ENCODE measurements at places on chromosomes 6 and 20. TPM values are rescaled to one million over a fixed set of nuclear protein-coding genes. Genes with fewer than 3 reads are reported as not detected.

DNA sequence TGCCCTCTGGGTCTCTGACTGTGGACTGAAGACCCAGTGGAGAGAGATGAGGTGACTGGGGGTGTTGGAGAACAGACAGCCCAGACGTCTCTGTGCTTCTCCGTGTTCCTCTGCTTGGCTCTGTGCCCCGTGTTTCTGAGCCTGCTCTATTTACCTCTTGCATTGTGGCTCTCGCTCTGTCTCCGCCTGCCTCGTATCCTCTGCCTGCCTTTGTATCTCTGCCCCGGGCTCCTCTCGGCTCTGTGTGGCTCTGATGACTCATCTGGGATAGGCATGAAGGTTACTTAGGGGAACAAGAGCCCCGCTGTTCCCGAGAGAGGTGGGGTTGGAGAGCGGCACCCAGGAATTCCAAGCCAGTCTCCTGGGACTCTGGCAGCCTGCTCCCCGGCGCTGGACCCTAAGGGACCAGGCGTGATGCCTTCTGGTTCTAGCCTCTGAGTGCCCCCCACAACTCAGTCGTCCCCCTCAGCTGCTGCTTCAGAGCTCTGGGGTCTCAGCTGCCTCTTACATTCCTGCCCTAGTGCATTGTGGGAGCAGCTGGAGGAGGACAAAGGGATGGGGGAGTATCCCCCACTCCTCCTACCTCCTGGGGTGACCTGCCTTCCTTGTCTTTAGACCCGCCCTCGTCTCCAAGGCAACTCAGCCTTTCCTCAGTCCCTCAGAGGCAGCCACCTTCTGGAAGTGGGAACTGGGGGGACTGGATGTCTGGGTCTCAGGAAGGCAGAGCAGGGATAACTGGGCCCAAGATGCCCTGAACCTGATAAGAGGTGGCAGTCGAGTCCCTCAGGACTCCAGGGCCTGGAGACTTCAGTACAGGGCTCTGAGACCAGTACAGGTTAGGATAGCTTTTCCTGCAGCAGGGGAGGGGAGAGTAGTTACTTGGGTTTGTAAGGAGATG, 1.9 kb downstream of the DDR1 start:
- H3K4me1 ChIP-seq = peaks cover 34% of the 10 kb centered on the region
- peak overlapping the region; percentile 44 for H3K27ac ChIP-seq
- no peaks in the 10 kb centered on the region for H3K27me3 ChIP-seq
- H3K4me3 ChIP-seq = peak overlapping the region; percentile 77

DNA sequence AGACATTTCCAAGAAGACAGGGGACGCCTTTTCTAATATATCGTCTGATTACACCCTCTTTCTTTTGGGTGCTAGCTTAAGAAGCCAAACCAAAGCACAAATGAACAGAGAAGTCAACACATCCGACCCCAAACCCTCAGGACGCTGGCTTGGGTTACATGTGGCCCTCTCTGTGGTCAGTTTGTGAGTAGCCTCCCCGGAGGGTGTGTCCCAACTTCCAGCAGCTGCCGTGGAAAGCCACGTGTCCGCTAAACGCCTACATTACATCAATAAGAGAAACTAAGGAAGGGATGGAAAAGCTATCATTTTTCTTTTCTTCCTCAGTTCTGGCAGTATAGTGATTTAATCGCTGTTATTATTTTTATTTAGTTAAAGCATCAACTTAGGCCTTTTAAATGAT, 487 bp upstream of the BMP6 start:
- H3K4me3 ChIP-seq = peak overlapping the region; percentile 70
- DNase-seq = no peak
- H3K36me3 ChIP-seq = no peaks in the 10 kb centered on the region
- peaks cover 85% of the 10 kb centered on the region for H3K27me3 ChIP-seq
- peaks cover 11% of the 10 kb centered on the region for H3K4me1 ChIP-seq
- no peak overlapping the region for H3K27ac ChIP-seq

GRCh38 chr20:63313349-63314014, 20.5 kb downstream of the COL20A1 start:
- no peak for DNase-seq
- H3K36me3 ChIP-seq = no peaks in the 10 kb centered on the region
- no peaks in the 10 kb centered on the region for H3K4me1 ChIP-seq
- H3K4me3 ChIP-seq = no peak overlapping the region

DNA sequence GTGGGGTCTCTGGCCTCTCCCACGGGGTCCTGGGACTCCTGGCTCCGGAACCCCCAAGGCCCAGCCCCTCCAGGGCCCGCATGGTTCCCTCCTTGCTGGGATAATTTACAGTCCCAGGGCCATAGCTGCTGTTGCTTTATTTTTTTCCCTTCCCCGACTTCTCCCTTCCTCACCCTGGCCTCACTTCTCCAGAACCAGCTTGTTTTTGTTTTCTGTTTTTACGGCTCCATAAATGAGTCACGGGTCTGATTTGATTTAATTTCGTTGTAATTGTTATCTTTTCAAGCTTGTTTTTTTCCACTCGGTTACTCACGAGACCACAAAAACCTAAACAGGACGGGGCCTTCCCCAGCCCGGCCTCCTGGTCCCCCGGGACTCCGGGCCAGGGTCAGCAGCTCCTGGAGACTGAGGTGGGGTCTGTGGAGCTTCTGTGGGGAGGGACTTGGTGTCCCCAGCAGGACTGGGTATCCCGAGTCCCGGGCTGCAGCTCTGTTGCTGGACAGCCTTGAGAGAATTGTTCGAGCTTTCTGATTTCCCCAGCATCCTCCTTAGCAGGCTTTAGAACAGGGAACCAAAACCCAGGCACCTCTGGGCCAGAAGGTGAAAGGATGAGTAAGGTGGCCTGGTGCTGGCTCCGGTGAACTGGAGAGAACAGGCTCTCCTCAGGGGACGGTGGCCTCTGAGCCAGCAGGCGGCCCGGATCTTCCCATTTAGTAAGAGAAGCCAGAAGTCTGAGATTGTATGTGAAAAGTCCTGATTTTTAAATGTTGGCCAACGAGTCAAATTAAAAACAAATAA, 94.9 kb downstream of the CEBPB start:
- peaks cover 4% of the 10 kb centered on the region for H3K27me3 ChIP-seq
- H3K36me3 ChIP-seq = no peaks in the 10 kb centered on the region
- H3K27ac ChIP-seq = no peak overlapping the region
- no peak overlapping the region for H3K4me3 ChIP-seq

Gene VSX1
- not detected for total RNA-seq

Gene GGTLC1
- total RNA-seq = not detected

Gene PAK5
- not detected for total RNA-seq

Measured in activated naive CD8-positive, alpha-beta T cell treated with anti-CD3 and anti-CD28 coated beads for 36 hours (primary cell).